WTC11 (cell line): ENCODE measurements at places on chromosomes 16 and 17.
A peak's percentile ranks its signal among the peaks of the same experiment; 100 is the strongest.

GRCh38 chr17:9371019-9371418 is 204.6 kb downstream of the STX8 start:
- no peak for DNase-seq

DNA sequence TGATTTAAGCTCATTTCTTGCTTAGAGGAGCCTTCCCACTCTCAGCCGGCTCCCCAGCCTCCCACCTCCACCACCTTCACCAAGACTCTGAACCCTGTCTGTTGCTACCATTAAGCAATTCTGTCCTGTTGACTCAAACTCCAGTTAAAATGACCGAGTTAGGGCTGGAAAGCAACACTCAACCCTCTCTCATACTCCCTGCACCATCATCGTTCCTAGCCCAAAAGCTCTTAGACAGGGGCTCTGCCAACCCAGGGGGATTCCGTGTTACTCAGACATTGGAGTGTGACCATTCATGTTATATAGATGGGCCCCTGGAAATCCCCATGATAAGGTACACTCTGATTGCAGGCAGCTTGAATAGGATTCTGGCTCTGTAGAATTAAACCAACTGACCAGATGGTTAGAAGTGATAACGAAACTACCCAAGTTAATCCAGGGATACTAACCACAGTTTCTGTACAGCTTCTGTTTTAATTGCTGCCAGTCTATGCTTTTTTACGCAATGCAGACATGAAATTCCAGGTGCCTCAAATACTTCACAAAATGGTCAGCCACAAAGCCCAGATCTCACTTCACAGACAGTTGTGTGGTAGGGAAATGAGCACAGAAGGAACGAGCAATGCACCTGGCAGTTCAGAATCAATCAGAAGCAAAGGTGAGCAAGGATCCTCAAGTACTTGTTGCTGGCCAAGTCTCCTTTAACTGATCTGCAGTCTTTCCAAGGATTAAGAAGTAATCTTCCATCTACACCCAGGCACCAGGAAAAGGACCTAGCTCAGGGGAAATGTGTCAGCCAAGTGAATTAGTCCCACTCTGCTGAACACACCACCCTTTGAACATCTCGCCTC is 2.1 kb downstream of the SSTR2 start:
- DNase-seq: no peak

DNA sequence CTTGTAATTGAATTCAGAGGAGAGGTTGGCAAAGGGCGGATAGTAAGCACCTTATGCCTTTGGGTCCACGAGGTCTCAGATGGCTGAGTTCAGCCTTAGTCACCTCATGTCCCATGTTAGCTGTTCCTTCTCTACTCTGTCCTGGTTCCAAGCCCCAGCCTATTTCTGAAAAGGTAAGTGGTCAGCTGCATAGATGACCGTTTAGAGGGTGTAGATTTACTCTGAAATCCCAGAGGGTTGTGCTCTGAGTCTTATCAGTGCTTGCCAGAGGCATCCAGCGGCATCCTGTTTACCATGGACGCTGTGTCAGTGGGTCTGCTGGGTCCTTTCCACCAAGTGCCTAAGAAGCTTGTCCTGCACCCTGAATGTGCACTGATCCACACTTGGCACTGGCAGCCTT is 1.9 kb downstream of the ZNF778 start:
- DNase-seq: no peak

GRCh38 chr17:81543339-81543675 is 8.8 kb downstream of the FAAP100 start:
- no peak for DNase-seq

DNA sequence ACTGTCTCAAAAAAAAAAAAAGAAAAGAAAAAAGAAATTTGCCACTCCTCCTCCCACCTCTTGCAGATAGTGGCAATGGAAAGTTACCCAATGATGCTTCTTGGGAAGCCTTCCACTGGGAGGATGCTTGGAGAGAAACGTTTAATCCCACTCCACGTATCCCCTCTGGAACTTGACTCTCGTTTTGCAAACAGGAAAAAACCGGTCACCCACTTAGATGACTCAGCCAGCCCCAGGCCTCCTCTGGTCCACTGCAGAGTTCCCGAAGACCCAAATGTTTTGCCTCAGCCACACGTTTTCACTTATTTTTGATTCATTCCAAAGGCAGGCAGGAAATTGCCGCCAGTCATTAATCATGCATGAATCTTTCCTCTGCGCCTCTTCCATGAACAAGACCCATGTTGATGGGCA is 9.3 kb upstream of the TNFRSF17 start:
- no peak for DNase-seq

DNA sequence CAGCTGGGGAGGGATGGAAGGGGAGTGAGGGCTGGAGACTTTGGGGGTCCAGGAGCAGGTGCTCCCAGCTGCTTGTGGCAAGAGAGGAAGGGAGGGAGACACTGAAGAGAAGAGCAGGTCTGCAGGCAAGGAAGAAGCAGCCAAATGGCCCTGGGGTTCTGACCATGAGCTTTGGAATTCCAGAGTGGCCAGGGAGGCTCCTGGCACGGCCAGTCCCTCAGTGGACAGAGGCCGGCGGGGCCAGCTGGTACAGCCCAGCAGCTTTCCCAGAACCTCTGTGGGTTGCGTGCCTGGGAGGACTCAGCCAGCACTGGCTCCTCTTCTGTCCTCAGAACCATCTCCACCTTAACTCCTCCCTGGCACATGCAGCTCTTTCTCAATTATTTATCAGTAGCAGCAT is 233.0 kb downstream of the MSI2 start:
- no peak for DNase-seq

- DNase-seq: no peak
Measured at GRCh38 chr16:4345836-4346781, 5.0 kb downstream of the PAM16 start.

GRCh38 chr17:1860978-1861377 is 31.2 kb downstream of the RPA1 start:
- no peak for DNase-seq

- DNase-seq: peak; percentile 68
Measured at GRCh38 chr16:87635541-87636049, 33.3 kb downstream of the JPH3 start.

- no peak for DNase-seq
Measured at GRCh38 chr17:40350689-40351358, 13.7 kb downstream of the GJD3 start.

DNA sequence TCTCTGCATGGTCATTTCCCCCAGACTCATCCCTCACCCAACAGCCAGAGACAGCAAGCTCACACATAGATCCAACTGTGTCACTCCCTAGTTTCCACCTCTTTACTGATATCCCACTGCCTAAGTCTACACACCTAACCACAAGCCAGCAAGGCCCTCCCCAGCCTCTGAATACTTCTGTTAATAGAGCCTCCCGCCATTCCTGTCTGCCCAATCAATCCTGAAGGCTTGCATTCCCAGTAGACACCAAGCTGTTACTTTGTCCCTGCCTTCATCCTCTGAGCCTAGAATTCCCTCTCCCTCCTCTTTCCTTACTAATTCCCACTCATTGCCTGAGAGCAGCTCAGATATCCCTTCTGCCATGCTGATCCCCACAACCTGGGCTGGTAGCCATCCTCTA is 4.7 kb downstream of the C17orf113 start:
- DNase-seq: no peak

DNA sequence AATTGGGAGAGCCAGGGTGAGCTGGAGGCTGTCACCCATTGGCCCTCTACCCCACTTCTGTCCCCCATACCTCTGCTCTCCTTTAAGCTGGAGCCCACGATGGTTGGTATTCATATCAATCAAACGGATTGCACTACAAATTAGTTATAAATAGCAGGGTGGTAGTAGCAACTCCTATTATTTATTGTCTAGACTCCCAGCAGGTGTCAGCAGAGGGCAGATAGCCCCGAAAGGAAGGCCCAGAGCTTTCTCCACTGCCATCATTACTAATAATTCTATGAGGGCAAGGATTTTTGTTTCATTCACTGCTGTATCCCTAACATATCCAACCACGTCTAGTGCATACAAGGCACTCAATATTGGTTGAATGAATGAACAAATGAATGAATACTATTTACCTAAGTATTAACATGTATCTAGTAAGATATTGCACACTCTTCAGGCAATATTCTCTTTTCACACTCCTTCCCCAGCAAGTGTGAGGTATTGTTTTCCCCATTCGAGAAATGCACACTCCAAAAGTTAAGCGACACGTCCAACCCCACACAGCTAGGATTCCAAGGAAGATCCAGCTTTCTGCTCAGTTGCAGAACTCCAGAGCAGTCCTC is 6.3 kb downstream of the C17orf50 start:
- DNase-seq: no peak

- no peak for DNase-seq
Measured at GRCh38 chr16:63415014-63415413, 1378.8 kb upstream of the CDH8 start.

GRCh38 chr17:19313746-19314651 is 48.5 kb downstream of the B9D1 start:
- DNase-seq: no peak

DNA sequence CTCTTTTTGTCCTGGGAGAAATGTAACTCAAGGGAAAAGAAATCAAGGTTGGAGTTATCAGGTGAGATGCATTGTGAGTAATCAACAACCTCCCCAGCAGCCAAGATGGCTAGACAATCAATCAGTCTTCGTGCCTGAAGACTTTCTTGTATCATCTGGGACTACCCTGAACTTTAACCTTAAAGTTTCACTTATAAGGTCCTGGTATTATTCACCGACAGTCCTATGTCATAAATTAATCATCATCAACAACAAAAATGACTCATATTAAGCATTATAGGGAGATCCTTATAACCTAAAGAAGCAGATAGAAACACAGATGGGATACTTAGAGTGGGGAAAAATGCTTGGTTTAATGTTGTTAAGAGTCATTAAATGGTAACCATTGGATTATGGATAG is 7.7 kb upstream of the TEKT3 start:
- DNase-seq: no peak

DNA sequence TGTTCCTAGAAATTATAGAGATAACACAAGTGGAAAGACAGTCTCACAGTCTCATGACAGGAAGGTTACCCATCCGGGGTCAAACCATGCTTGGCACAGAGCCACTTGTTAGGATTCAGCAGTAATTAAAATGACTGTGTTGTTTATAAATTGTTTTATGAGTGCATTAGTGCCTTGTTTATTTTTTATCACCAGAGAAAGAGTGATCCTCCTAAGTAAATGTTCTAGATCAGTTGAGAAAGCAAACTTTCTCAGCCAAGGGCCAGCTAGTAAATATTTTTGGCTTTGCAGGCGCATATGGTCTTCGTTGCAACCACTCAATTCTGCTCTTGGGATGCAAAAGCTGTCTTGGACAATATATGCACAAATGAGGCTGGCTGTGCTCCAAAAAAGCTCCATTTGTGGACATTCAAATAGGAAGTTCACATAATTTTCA is 253.9 kb upstream of the CACNG5 start:
- DNase-seq: no peak

DNA sequence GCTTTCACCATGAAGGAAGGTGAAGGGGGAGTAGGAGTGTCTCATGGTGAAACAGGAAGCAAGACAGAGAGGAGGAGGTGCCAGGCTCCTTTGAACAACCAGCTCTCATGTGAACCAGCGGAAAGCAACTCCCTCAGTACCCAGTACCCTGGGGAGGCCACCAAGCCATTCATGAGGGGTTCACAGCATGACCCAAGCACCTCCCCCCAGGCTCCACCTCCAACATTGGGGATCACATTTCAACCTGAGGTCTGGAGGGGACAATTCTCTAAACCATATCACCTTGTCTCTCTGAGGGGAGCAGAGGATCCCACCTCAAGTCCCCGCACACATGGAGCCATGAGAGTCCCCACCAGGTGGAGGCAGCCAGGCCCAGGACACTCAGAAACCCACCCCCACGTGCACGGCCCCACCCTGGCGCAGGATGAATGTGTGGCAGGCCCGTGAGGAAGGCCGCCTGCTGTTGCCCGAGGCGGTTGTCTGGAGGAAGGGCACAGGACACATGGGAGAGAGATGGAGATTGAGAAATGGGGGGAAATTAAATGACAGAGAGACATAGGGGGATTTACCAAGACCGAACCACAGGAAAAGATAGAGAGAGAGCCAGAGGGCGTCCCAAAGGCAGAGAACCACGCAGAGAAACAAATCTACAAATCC is 85.9 kb downstream of the TMEM132E start:
- DNase-seq: peak; percentile 31

GRCh38 chr17:28076144-28076543 is 33.7 kb downstream of the NLK start:
- no peak for DNase-seq

DNA sequence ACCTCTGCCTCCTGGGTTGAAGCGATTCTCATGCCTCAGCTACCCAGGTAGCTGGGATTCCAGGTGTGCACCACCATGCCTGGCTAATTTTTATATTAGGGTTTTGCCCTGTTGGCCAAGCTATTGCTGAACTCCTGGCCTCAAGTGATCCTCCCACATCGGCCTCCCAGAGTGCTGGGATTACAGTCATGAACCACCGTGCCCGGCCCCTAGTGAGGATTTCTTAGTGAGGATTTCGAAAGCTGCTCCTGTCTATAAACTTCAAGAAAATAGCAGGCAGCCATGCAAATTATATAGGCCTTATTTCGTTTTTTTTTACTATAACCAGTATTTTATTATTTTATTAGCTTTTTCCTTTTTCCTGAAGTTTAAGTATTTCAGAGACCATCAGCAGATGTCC is 41.6 kb downstream of the EPN2 start:
- no peak for DNase-seq

DNA sequence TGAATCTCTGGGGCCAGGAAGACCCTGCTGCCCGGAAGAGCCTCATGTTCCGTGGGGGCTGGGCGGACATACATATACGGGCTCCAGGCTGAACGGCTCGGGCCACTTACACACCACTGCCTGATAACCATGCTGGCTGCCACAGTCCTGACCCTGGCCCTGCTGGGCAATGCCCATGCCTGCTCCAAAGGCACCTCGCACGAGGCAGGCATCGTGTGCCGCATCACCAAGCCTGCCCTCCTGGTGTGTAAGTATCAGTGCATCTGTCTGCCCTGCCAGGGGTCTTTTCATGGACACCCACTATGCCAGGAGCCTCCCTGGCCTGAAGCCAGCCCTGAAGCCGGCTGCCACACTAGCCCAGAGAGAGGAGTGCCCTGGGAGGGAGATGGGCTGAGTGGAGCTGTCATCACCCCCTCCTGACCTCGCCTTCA is at the start of gene CETP:
CETP (plus strand) TSS at position 100 of the 431 bp plus-strand sequence; CDS start at position 130, 30 bp downstream.
- no peak for DNase-seq

DNA sequence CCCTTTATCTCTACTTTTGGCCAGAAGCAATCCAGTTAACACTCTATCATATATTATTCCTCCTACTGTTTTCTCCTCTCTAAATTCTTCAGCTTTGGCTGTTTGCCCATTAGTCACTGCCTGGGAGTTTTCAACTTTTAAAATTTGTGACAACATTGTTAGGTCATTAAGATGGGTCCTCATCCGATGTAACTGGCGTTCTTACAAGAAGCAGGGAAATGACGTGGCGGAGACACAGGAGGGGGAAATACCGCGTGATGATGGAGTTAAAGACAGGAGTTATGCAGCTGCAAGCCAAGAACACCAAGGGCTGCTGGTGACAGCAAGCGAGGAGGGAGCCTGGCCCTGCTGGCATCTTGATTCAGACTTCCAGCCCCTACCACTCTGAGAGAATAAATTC is 34.8 kb upstream of the CPHXL start:
- DNase-seq: no peak

GRCh38 chr17:66750116-66750515 is 84.8 kb upstream of the CACNG5 start:
- no peak for DNase-seq
